ENCODE measurements at places on chromosomes 1 and 21.

DNA sequence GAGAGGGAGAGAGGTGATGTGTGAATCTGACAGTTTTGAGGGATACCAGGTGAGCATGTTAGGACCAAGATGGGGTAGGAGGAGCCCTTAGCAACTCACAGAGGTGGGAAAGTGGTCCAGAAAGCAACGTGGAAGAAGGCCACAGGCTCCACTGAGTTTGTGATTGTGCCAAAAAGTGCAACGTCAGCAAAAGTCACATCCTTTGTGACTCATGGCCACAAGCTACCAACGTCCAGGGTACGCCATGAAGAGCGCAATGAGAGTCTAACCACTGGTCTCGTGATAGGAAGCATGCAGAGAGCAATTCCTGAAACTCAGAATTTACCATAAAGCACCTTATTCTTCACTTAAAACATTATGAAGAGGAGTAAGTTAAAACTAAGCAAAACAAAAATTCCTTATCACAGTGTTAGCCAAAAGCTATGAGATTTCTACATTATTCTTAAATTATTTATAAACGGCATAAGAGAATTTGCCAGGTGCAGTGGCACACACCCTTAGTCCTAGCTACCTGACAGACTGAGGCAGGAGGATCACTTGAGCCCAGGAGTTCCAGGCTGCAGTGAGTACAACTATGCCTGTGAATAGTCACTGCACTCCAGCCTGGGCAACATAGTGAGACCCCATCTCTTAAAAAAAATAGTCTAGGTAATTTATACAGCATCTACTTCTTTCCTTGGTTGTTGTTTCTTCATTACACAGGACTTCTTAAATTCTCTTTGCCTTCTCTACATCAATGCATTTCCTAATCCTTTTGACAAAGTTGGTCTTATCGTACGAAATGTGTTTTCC is 55.2 kb downstream of the COLGALT2 start:
- no peak for DNase-seq

GRCh38 chr21:41900401-41900800 is 21.3 kb upstream of the PRDM15 start:
- no peak for DNase-seq

- no peak for DNase-seq
Observed at GRCh38 chr1:65165269-65165993, 17.4 kb downstream of the AK4 start.

DNA sequence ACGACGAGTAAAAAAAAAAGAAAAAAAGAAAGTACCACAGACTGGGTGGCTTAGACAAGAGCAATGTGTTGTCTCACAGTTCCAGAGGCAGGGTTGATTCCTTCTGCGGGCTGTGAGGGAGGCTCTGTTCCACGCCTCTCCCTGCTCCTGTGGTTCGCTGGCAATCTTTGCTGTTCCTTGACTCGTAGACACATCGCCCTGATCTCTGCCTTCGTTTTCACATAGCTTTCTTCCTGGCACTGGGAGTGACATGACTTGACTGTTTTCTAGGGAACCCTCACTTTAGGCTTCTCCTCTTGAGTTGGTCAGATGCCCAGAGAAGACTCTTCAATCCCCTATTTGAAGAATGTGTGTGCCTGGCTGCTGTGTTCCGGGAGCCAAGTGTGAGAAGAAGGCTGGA is 133.6 kb downstream of the TM2D1 start:
- no peak for DNase-seq

DNA sequence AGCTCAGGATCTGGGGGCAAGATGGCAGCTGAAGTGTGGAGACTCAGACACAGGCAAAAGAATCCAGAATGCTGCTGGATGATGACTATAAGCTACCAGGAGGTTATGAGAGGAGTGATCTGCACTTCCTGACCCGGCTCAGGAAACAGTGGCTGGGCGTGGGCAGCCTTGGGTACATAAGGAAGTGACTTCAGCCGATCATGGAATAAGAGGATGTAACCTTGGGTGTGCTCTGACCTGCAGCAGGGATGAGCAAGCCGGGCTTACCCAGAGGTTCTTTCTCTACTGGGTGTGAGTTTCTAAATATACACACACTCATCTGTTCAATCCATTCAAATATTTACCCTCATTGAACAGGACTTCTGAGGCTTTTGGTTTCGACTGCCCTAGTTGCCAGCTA is 62.7 kb downstream of the CD34 start:
- no peak for DNase-seq

GRCh38 chr1:22795366-22795714 is 84.7 kb downstream of the EPHB2 start:
- DNase-seq: no peak

GRCh38 chr1:4963251-4963650 is 308.8 kb downstream of the AJAP1 start:
- DNase-seq: peak; percentile 17

DNA sequence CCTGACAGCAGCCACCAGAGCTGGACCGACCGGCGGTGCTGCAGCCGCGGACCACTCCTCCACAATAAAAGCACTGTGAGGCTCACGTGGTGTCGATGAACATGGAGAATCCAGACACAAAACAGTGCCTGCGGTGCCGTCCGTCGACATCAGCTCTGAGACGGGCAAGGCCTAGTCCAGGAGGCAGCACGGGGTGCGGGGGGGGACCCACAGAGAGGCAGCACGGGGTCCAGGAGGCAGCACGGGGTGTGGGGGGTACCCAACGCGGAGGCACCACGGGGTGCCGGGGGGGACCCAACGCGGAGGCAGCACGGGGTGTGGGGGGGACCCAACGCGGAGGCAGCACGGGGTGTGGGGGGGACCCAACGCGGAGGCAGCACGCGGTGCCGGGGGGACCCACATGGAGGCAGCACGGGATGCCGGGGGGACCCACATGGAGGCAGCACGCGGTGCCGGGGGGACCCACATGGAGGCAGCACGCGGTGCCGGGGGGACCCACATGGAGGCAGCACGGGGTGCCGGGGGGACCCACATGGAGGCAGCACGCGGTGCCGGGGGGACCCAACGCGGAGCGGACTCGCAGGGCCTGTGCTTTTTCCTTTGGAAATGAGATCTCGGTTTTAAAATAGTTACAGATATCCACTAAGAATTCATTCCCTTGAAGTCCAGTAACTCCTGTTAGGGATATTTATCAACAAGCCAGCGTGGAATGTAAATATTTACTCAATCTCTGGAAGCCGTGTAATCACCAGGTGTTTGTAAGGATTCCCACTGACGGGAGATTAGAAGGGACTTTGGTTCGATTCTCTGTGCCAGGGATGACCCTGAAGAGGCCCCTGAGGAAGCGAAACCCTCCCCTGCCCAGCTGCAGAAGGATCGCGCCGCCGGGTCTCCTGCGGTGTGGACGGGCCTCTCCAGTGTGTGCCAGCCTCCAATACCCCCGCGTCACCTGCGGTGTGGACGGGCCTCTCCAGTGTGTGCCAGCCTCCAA is 52.1 kb downstream of the COL6A1 start:
- no peak for DNase-seq

DNA sequence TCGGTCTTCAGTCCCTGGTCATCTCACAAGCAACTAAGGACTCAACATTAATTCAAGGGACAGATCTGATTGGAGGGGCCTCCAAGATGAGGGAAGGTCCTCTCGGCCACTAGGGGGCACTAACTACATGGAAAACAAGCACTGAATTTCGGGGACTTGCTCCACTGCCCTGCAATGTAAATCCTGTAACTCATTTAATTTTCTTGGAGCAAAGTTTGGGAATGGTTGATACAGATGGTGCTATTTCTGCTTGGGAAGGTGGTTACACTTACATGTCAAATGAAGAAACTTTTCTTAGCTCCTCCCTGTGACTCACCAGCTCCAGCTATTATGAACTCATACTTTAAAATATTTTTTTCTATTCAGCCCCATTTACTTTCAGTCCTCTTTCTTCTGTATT is 97.4 kb upstream of the KCNJ15 start:
- peak; percentile 68 for DNase-seq

DNA sequence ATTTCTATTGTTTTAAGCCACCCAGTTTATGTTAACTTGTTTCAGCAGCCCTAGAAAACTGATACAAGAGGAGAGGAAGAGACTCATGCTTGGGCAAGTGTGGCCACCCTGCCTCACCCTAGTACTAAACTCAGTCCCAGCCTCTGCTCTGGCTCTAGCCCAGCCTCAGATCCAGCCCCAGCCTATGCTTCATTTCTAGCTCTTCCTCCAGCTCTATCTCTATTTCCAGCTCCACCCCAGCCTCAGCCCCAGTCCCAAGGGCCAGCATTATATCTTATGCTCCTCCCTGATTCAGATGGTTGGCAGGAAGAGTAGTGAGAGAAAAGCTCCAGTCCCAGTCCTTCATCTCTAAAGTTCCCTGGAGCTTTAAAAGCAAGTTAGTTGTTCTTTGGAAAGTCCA is 535.5 kb downstream of the PTPRC start:
- DNase-seq: no peak

- DNase-seq: no peak
Observed at GRCh38 chr1:21804536-21804935, 7.5 kb upstream of the LDLRAD2 start.

DNA sequence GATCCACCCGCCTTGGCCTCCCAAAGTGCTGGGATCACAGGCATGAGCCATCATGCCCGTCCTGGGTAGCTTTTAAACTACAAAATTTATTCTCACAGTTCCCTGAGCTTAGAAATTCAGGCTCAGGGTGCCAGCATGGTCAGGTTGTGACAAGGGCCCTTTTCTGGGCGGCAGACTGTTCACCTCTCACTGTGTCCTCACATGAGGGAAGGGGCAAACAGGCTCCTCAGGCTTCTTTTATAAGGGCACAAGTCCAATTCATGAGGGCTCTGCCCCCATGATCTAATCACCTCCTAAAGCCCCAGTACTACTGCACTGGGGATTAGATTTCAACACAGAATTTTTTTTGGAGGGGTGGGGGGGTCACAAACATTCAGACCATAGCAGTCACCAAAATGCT is 36.8 kb downstream of the GNG4 start:
- DNase-seq: no peak

- DNase-seq: no peak
Observed at GRCh38 chr1:29900712-29901111, 664.4 kb downstream of the PTPRU start.

GRCh38 chr1:51768971-51769588 is 109.4 kb downstream of the NRDC start:
- peak; percentile 32 for DNase-seq

DNA sequence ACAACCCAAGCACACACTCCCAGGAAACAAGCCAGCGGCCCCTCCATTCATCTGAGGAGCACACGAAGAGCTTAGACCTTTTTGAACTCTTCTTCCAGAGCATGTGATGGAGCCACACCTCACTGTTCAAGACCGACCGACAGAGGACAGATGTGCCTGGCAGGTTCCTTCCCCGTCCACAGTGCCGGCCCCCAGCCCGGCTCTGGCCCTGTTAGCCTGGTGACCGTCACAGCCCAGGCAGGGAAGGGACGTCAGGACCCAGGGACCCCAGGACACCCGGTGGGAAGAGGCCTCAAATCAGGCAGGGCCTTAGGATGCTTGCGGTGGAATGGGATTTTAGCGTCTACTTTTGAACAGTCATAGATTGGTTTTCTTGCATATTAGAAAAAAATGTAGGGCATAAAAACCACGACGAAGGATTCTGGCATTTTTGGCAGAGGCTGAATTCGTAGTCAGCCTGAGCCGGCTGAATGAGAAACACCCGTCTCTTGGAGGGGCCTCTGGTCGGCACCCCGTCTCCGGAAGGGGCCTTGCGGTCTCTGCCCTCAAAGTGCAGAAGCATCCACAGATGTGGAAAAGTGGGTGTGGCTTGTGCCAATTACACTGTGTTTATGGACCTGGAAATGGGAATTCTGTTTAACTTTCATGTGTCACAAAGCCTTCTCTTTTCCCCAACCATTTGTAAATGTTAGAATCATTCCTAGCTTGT is 79.3 kb downstream of the SIK1 start:
- no peak for DNase-seq

- DNase-seq: no peak
Observed at GRCh38 chr1:17743008-17743647, 12.0 kb upstream of the ACTL8 start.

GRCh38 chr1:193680247-193680923 is 494.0 kb upstream of the B3GALT2 start:
- DNase-seq: no peak

GRCh38 chr21:45259206-45259840 is 28.4 kb downstream of the POFUT2 start:
- no peak for DNase-seq

DNA sequence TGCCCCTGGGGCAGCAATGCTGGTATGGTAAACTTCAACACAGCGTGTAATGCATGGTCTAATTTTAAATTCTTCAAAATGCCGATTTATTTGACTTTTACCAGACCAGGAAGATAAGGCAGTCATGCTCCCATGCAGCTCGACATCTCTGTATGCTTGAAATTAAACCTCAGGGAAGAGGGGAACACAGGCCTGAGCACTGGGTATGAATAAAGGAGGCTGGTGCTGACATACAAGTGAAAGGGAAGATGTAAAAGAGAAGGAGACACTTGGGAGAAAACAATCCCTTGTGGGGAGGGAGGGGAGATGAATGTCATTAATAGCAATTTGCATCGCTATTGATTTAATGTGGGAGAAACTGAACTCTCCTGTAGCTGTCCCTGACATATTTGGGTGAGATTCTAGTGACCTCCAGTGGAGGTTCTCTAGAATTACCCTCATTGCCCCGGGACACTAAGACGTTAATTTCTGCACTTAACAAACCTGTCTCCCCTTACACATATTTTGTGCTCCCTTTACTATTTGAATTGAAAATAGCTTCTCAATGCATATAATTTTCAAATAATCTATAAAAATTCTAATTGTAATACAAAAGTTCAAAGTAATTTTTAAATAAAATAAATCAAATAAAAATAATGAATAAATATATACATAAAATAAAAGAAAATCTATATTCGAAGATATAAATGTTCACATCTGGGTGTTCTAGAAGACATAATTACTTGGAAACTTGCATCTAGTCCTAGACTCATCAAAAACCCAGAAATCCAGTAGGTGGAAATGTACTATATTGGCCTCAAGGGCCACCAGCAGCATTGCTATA is 283.1 kb downstream of the LMX1A start:
- peak; percentile 26 for DNase-seq

- DNase-seq: no peak
Observed at GRCh38 chr1:110505596-110505995, 13.4 kb downstream of the KCNA10 start.

- DNase-seq: no peak
Observed at GRCh38 chr1:86762336-86762735, 58.0 kb downstream of the SH3GLB1 start.

GRCh38 chr21:29176471-29177120 is 46.2 kb downstream of the MAP3K7CL start:
- DNase-seq: no peak

DNA sequence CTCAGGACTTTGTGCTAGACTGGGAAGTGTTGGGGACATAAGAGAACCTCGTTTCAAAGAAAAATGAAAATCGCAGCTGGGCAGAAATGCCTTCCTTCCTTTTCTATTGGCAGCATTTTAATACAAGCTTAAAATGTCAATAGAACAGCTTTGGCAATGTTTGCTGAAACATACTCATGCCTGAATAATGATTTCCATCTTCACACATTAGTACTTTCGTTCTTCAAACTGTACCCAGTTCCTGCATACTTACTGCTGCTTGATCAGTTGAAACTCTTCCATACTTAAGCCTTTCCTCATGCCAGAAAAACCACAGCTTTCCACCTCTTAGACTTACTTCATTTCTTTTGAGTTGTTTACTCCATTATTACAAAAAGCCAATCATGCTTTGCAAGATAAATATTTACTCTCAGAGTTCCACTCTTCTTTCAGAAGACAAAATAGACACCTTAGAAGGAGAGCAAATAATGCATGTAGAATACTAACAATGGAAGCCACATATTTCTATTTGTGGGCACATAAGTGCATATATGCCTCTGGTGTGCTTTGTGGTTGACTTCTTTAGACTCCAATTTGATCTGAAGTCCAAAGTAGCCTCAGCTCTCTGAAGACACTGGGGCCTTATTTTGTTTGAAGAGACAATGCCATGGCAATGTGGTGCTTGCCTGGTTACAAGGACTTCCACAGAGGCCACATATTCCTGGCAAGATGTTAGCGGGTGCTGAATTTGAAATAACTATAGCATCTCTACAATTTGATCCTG is 22.7 kb upstream of the CD55 start:
- DNase-seq: no peak

Measured in GM04504 (cell line).